Astrocyte of the cerebellum (primary cell): ENCODE measurements at places on chromosomes 2 and 18.

DNA sequence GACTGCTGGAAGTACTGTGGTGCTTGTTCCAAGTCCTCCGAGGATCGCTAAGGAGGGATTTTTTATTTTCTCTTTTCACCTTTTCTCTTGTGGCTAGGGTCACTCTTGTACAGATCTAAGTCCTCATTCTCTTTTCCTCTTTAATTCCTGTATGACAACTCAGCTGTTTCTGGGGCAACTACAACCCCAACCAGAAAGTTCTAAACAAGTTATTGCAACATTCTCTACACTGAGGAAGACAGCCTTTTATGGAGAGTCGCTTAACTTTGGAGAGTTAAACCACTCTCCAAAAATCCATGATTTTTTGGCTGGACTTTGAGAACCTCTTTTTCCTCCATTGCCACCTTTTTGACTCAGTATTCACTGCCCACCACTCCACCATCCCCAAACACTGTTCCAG lies 74.0 kb upstream of the SESTD1 start:
- no peak for DNase-seq

DNA sequence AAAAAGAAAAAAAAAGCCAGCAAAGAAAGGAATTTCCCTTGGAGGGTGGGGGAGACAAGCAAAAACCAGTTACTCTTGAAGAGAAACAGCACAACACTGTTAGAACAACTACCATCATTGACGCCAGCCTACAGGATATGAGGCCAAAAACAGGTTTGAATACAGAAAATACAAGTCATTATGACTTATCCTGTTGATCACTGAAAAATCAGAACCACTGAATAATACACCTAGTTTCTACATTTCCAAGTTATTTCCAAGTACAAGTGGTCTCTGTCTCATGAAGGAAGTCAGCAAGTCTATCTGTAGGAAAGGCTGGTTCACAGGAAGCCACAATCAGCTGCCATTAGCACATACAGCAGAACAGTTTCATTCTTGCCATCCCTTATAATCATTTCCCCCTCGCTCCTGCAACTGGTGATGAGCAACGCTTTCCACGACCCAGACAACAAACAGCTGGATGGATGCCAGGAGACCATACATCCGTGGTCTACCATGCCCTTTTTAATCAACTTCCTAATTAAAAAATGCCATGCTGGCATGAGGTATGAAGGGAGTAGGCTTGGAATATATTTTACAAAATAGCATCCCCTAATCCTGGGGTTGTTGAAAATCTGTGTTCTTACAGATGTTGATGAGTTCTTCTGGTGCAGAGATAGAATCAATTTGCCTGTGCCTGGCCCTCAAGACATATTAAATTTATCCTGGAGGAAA lies 10.4 kb downstream of the MYT1L start:
- DNase-seq: no peak

DNA sequence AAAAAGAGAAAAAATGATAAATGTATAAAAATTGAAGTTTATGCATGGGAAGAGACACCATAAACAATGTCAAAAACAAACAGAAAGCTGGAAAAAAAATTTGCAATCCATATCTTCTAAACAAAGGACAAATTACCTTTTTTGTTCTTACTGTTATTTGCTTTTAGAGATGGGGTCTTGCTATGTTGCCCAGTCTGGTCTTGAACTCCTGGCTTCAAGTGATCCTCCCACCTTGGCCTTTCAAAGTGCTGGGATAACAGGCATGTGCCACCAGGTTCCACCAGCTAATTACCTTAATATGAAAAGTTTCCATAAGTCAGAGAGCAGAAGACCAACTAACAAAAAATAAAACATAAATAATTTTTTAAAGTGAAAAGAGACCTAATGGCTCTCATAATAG lies 90.0 kb upstream of the SIX3 start:
- no peak for DNase-seq

DNA sequence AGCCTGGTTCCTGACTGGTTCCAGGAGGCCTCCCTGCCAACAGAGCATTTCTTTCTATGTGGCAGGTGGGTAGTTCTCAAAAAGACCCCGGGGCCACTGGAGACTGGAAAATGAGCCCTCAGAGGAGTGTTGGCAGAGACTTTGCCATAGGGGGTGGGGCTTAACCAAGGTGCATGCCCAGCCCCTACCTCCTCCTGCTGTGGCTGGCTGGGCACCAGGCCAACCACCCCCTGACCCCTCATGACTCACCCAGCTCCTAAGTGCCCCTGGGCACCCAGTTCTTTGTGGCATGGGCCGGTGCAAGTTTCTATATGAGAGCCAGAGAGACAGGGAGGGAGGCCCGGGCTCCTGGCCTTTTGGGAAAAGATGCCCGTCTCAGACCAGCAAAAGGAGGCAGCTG lies 98.2 kb upstream of the SMAD2 start:
- DNase-seq: no peak

GRCh38 chr2:170408461-170409163 lies 230.7 kb downstream of the MYO3B start:
- no peak for DNase-seq

- DNase-seq: peak; percentile 65
Observed at GRCh38 chr2:36445185-36445866, 89.7 kb downstream of the CRIM1 start.

DNA sequence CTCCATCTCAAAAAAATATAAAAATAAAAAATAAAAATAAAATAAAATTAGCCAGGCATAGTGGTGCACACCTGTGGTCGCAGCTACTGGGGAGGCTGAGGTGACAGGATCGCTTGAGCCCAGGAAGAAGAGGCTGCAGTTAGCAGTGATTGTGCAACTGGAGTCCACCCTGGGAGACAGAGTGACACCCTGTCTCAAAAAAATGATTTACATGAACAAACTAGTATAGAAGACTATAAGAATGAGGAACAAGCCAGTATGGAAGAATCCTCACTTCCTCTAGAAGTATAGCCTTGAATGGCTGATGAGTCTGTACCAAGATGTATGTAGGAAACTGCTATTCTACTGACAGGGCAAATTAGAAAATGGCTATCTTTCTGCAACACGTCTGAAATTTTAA lies 10.9 kb downstream of the YES1 start:
- DNase-seq: no peak

- DNase-seq: no peak
Observed at GRCh38 chr2:9260464-9260918, 53.9 kb downstream of the ASAP2 start.

DNA sequence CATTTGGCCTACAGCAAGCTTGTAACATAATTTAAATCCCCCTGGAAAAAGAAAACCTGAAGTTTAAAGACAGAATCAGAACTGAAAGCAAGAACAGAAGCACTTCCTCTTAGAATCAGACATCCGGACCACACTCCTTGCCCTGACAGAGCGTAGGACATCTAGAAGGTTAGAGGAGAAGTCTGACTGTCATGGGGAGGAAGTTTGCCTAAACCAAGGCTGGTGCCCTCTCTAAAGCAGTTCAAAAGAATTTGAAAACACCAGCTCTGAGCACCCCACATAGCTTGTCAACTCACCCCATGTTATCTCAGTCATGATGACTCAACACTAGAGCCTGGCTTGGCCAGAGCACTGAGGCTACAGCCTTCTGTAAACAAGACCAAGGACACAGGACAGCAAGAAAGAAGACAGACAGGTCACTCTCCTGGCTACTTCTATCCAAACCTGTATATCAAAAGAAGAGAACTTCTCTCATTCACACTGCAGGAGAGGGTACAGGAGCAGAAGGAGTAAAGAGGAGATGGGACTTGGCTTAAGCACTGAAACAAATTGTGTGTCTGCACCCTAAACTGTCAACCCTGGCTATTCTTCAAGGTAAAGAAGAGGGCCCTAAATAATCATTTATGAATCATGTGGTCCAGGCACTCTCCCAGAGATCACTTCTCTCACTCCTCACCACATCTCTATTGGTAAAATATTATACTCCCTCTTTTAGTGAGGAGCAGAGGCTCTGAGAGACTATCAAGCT lies 198.6 kb downstream of the MEMO1 start:
- no peak for DNase-seq

DNA sequence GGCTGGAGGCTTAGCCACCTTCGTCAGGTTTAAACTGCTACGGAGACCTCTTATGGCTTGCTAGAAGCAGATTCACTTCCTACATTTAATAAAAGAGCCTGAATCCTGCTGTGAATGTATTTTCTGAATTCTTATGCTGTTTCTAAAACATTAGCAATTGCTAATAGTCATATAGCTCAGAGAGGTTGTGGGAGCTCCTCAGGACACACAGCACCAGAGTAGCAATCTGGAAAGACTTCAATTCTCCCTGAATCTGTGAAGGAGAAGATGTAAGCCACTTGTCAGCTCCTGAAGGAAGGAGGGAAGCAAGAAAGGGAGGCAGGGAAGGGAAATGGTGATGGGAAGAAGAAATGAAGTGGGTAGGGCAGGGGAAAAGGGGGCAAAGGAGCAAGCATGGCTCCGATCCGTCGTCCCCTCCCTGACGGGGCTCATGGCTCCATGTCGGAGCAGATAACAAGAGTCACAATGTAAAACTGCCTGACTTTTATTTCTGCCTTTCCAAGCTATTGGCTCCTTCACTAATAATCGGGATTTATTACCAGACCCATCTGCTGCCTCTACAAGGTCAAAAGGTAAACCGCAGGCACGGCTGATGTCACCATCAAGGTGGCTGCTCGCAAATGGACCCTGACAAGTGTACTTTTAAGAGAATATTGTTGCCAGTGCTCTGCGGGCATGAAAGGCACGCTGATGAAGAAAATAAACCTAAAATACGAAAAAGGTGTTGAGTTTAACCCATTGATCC lies 656.0 kb upstream of the SALL3 start:
- DNase-seq: no peak

- no peak for DNase-seq
Observed at GRCh38 chr2:203489531-203489930, 45.6 kb downstream of the RAPH1 start.

- DNase-seq: no peak
Observed at GRCh38 chr2:196915507-196916189, 10.9 kb downstream of the PGAP1 start.
